Hindlimb muscle (tissue), 1 donor: ENCODE measurements at places on chromosomes 4 and X. TPM values are rescaled to one million over a fixed set of nuclear protein-coding genes. Genes with fewer than 3 reads are reported as not detected.

- DNase-seq, result peak; percentile 31
These were observed 71.8 kb downstream of the SUPT20HL2 start for GRCh38 chrX:24241822-24242648.

TNIP3 gene
- 0.15 TPM for polyA plus RNA-seq

CT45A1 gene
- not detected for polyA plus RNA-seq

OPN1MW2 gene
- not detected for polyA plus RNA-seq
